GM19239 (cell line): ENCODE measurements at places on chromosomes 6 and 20.
A peak's percentile ranks its signal among the peaks of the same experiment; 100 is the strongest.

GRCh38 chr6:16286151-16286522, 47.8 kb downstream of the GMPR start:
- DNase-seq = peak; percentile 39

GRCh38 chr6:167157863-167158262, at the start of gene GPR31:
TSS of gene GPR31 (minus strand) at chr6:167157980. CDS start at chr6:167157831, 149 bp downstream.
- no peak for DNase-seq

- no peak for DNase-seq
These were observed 100.3 kb downstream of the ZNF217 start for GRCh38 chr20:53493311-53493857.

DNA sequence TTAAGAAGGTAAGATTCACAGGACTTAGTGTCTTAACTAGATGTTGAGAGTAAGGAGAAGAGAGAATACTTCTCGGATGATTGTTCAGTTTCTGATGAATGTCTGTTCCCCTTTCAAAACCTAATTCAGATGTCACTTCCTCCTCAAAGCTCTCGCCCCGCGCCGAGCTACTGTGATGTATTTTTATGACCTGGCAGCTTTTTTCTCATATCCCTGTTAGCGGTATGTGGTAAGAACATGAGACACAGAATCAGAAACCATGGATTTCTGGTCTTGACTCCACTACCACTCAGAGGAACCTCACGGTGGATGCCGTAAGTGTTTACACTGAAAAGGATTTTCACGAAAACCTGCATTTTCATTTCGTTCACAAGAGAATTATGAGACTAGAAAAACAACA, 48.4 kb downstream of the CEP43 start:
- peak; percentile 50 for DNase-seq

GRCh38 chr6:91497770-91498169, 910.9 kb upstream of the MAP3K7 start:
- DNase-seq = no peak

- no peak for DNase-seq
These were observed 10.7 kb downstream of the PXDC1 start for GRCh38 chr6:3740551-3741476.

DNA sequence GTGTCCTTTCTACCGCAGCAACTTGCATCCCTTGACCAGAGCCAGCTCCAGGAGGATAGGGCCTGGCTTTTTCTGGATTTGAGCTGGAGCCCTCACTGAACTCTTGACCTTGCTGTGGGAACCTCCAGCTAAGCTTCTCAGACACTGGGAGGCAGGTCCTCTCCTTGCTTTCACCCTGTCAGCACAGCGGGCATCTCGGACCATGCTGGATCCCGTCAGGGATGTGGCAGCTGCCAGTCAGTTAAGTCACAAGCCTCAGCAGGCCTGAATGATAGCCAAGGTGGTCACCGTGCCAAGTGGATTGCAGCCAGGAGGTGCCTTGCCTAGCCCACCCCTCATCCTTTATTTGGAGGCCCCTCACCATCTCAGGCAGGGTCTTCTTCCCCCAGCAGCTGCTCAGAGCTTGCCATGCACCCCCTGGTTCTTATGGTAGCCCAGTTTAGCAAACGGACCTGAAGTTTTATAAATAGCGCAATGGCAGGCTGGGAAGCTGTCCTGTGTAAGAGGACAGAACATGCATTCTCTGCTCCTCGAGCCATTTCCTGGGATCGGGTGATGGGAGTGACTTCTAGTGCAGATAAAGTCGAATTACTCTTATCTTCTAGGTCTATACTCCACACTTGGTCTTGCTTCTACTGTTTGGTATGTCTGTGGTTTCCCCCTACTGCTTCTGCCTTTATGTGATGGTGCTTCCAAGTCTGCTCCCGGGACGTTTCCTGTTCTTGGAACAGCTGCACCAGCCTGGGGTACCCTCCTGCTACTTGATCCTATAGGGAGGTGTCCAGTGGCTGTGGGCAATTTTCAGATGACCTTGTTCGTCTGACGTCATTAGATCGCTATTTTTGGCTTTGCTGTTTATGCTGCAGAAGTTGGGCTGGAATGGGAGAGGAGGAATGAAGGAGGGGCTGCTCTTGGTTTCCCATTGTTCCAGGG, 7.1 kb upstream of the MYLK2 start:
- no peak for DNase-seq

DNA sequence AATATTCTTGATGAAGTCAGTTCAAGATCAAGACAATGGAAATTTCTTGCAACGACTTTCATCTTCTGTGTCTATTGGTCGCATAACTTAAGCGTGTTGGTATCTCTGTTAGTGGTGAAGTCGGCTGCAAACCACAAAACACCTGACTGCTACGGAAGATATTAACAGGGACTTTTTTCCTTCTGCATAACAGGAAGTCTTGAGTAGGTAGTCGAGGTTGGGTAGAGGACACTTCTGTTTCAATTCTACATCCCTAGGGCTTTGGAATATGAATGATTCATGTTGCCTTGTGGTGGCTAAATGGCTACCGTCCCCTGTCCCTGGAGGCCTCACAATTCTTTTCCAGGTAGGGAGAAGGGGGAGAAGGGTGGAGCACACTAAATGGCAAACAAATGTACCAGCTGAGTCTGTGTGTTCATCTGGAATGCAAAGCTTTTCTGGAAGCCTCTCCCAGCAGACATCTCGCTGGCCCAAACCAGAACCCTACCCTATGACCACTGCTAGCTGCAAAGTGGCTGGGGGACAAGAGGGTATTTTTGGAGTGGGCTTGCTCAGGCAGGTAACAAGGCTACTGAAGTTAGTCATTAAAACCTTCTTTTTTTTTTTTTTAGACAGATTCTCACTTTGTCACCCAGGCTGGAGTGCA, 34.6 kb upstream of the NKX2-2 start:
- no peak for DNase-seq

DNA sequence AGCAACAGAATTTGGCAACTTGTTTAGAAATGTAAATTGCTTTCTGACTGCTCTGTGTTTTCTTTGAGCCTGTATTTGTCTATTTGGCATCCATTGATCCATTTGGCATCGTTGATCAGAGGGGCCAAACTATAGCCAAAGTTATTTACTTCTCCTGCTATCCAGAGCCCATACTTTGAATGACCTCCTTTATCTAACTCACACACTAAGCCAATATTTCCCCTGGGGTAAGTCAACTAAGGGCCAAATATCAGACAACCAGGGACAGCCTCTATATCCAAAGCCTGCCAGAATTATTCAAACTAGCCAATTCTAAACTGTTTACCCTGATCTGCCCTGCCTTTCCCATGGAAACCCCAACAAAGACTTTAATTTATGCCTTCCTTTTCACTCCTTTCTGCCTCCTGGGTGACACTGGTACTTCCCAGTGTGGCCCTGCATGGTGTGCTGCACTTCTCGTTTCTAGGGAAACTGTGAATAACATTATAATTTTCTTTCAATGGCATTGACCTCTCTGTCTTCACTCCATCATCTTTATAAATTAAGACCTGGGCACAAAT, 19.8 kb upstream of the ZNF184 start:
- no peak for DNase-seq

DNA sequence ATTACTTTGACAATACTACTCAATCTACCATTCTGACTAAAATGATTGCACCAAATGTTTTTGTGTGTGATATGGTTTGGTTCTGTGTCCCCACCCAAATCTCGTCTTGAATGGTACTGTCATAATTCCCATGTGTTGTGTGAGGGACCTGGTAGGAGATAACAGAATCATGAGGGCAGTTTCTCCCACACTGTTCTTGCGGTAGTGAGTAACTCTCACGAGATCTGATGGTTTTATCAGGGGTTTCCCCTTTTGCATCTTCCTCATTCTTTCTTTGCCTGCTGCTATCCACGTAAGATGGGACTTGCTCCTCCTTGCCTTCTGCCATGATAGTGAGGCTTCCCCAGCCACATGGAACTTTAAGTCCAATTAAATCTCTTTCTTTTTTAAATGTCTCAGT, 20.8 kb downstream of the SYCP2 start:
- DNase-seq = no peak

DNA sequence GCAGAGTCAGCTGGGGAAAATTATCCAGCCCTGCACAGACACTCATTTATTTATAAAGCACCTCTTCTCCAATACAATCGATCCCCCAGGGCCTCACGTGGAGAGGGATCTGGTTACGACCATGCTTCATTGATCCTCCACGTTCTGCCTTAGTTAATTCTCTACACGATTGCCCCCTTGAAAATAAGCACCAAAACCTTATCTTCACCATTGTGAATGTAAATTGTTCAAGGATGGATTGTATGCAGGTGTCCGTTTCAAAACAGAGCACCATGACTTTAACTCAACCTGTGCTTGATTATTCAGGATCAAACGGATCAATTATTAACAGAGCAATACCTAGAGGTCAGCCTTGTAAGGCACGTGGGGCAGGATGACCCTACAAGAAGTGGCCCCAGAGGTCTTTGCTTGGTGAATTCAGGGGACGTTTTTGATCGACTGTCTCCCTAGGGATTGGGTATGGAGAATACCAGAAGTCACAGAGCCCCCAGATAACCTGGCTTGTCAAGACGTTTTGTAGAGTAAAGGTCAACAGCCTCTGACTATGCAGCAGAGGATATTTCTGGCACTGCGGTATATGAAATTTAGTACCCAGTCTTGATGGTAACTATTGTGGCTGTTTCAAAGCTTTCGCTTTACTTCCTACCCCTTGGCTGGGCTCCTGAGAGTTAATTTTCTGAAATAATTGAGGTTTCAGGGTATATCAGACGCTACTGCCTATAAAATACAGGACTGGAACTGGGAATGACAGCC, 112.1 kb downstream of the NFATC2 start:
- DNase-seq = no peak

GRCh38 chr20:47850146-47850545, 64.9 kb upstream of the SULF2 start:
- DNase-seq = no peak

GRCh38 chr6:111757342-111757741, 115.9 kb downstream of the FYN start:
- no peak for DNase-seq

- DNase-seq = no peak
These were observed 661 bp upstream of the PPP1R14C start for GRCh38 chr6:150142097-150142669.

GRCh38 chr6:142756215-142756630, 188.8 kb downstream of the HIVEP2 start:
- no peak for DNase-seq

DNA sequence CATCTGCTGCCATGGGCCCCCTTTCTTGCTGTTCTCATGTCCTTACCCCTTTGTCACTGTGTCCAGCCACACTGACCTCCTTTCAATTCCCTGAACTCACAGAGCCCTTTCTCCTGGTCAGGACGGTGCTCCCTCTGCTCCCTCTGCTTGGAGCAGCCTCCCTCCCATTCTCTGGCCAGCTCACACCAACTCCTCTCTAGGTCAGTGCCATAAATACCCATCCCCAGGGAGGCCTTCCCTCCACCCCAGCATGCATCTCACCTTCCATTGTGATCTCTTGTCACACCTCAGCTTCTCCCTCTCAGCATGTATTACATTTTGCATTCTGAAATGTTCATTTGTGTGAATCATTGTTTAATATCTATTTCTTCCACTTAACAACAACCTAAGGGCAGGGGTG, 86.4 kb upstream of the PRND start:
- DNase-seq = no peak

DNA sequence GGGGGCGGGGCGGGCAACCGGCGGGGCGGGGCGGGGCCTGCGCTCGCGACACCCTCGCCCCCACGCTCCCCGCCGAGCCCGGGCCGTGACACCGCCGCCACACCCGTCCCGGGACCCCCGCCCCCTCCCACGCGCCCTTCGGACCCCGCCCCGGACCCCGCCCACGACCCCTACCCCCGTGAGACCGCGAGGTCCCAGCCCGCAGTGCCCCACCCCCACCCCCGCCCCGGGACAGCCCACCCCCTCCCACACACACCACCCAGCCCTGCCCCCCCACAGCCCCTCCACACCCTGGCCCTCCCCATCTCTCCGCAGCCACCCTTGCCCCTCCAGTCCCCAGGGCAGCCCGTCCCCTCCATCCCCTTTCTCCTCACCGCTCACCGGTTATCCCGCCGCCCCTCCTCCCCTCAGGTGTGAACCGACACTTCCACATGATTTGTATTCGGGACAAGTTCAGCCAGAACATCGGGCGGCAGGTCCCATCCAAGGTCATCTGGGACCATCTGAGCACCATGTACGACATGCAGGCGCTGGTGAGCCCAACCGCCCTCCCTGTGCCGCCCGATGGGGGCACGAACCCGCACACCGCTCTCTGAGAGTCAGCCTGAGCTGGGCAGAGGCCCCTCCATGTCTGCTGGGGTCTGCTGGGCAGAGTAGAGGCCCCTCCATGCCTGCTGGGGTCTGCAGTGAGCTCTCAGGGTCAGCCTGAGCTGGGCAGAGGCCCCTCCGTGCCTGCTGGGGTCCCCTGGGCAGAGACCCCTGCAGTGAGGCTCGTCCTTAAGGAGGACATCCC, 622 bp downstream of the MRGBP start:
- DNase-seq = no peak

- no peak for DNase-seq
These were observed 39.3 kb downstream of the SLC2A4RG start for GRCh38 chr20:63778857-63779256.

- DNase-seq = no peak
These were observed 53.7 kb downstream of the WDR27 start for GRCh38 chr6:169648092-169648491.

GRCh38 chr20:52924411-52925271, 47.5 kb upstream of the TSHZ2 start:
- DNase-seq = no peak

GRCh38 chr6:79334674-79335073, 100.2 kb upstream of the HMGN3 start:
- no peak for DNase-seq

- no peak for DNase-seq
These were observed 43.4 kb upstream of the CDYL start for GRCh38 chr6:4732691-4733315.

GRCh38 chr6:5278047-5278446, 16.7 kb downstream of the FARS2 start:
- no peak for DNase-seq

- no peak for DNase-seq
These were observed 691.8 kb downstream of the QKI start for GRCh38 chr6:164106345-164106769.

DNA sequence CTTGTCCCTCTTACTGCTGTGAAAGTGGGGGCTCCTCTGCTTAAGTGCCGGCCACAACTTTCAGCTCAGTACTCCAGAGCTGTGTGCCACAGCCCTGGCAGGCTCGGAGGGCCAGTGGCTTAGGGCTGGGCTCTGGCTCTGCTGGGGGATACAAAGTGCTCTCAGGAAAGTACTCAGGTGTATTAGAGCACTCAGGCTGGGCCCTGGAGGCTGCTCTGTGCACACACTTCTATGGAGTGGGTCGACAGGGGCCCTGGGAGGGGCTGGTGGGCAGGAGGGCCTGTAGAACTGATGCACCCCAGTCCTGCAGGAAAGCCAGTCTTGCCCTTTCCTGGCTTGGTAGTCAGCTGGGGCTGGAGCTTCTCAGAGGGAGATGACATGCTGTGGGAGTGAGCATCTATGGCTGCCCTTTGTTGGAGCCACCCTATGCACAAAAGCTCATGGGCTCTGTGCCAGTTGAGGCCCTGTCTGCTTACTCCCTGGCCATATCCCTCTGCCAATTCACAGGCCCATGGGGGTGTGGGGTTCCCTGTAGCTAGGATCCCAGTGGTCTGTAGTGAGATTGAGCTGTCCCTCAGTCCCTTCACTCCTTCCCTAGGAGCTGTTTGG, 22.0 kb downstream of the CENPW start:
- no peak for DNase-seq

- DNase-seq = no peak
These were observed 111.3 kb downstream of the FAM120B start for GRCh38 chr6:170417881-170418280.
